ENCODE measurements at places on chromosomes 4 and X. TPM values are rescaled to one million over a fixed set of nuclear protein-coding genes. Genes with fewer than 3 reads are reported as not detected.

DNA sequence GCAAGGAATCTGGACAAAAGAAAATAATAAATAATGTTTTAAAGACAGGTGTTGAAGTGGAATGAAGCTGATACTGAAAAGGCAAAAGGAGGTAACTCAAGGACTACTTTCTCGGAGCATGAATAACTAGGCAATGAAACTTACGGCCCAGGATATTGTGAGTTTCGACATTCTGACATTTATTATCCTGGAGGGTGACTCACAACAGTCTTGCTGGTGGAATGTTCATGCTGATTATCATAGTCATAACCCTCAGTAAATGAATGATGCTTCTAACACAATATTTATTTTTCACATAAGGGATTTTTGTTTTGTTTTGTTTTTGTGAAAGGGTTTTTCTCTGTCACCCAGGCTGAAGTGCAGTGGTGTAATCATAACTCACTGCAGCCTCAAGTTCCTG is 147.0 kb upstream of the HPGD start:
- DNase-seq: no peak

The ZBTB49 gene
- total RNA-seq: 7.4 TPM

- DNase-seq: no peak
Measured at GRCh38 chrX:54208531-54208930, 25.5 kb upstream of the FAM120C start.

DNA sequence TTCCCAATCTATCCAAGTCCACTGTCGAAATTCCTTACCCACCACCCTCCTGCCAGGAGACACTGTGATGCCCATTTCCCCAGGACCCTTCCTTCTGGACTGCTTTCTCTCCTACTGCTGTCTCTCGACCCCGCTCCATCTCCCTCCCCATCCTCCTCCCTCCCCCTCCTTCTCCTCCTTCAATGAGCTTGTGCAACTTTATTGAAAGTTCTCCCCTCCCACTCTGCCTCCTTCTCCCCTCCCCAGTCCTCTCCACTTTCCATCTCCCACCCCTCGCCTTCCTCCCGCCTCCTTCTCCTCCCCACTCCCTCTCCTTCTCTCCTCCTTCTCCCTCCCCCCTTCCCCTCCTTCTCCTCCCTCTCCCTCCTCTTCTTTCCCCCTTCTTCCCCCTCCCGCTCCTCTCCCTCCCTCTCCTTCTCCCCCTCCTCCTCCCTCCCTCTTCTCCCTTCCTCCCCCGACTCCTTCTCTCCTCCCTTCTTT is 116.6 kb upstream of the FAT1 start:
- DNase-seq: no peak

The ARAP2 gene
- 82.4 TPM for total RNA-seq

The FOXR2 gene
- total RNA-seq: not detected

DNA sequence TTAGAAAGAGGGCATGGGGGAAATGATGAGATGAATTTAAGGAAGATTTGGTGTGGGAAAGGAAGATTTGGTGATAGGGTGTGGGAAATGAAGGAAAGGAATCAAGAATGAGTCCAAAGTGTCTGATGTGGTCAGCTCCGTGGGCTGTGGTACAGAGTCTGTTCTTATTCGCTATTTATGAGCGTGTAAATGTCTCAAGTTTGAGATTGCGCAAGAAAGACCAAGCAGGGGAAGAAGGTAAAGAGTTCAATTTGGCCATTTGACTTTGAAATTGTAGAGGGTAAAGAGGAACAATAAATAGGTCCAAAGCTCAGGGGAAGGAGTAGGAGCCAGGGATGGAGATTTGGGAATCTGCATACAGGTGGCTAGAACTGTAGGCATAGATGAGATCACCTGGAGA is 11.3 kb upstream of the SMS start:
- no peak for DNase-seq

The RBM46 gene
- not detected for total RNA-seq

GRCh38 chrX:53071604-53072417 is 10.4 kb upstream of the TSPYL2 start:
- DNase-seq: peak; percentile 39

GRCh38 chrX:72662020-72662747 is 51.9 kb downstream of the PHKA1 start:
- no peak for DNase-seq

DNA sequence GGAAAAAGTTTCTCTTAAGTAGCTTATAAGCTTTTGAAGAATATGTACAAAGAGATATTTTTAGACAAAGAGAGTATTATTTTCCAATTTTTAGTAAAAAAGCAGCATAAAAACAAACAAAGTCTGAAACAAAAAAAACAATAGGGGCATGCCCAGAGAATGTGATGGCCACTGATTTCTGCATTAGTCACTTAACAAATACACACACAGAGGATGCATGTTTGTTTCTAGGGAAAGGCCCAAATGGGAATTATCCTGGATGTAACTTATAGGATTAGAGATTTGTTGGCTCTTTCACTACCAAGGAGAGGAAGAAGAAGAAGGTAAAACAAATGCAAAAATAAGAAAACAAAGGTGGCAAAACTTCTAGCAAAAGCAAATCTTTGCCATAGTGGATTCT is 95.9 kb upstream of the SCOC start:
- no peak for DNase-seq

DNA sequence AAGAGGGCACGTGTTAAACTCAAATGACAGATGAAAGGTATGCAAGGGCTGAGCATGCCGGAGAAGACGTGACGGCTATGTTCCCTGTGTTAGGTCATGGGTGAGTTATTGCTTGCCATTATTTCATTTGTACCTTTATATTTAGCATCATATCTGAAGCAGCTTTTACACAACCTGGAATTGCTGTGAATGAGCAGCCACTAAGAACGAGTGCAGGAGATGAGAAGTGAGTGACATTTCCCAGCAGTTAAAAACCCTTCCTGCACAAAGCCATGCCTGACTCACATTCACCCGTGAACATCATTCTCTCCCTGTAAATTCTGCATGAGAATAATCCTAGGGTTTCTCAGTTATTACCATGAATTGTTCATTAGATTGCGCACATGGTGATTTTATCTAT is 433.2 kb upstream of the ZFP42 start:
- no peak for DNase-seq

The TRO gene
- total RNA-seq: 1.4 TPM

DNA sequence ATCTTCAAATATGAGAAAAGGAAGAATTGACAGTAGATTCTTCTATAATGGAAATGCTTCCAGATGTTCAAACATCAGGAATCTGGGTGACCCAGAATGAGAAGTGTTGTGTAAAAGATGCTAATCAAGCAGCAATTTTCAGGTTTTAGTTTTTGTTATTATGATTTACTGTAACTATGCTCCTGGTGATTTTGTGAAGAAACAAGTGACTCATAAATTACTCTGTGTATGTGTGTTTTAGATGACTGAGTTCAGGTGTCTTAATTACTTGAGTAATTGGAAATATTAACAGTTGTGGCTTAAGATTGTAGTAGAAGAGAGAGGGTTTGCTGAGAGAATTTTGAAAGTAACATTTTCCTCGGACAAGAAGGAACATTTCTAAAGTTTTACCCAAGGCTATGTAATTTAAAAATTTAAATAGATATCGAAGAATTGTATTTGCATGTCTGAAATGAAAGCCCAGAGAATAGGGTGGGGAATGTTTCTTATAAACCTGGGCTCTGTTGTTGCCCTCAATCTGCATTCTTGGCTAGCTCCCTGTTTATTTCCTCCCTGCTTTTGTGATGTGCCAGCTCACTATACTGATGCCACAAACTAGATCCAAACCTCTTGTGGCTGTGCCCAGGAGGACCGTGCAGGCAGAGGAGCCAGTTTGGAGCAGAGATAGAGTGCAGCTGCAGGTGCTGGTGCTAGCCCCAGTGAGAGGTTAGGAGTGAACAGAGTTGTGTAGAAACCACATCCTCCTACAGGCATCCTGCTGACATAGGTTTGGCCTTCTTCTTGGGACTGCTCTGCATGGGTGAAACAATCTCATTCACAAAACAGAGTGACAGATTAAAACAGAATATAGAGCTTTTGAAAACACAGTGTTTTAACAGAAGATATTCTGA is 25.4 kb upstream of the TNIP3 start:
- DNase-seq: peak; percentile 11

The MAP7D2 gene
- 0.08 TPM for total RNA-seq

- no peak for DNase-seq
Measured at GRCh38 chr4:182904211-182904761, 12.9 kb downstream of the DCTD start.

DNA sequence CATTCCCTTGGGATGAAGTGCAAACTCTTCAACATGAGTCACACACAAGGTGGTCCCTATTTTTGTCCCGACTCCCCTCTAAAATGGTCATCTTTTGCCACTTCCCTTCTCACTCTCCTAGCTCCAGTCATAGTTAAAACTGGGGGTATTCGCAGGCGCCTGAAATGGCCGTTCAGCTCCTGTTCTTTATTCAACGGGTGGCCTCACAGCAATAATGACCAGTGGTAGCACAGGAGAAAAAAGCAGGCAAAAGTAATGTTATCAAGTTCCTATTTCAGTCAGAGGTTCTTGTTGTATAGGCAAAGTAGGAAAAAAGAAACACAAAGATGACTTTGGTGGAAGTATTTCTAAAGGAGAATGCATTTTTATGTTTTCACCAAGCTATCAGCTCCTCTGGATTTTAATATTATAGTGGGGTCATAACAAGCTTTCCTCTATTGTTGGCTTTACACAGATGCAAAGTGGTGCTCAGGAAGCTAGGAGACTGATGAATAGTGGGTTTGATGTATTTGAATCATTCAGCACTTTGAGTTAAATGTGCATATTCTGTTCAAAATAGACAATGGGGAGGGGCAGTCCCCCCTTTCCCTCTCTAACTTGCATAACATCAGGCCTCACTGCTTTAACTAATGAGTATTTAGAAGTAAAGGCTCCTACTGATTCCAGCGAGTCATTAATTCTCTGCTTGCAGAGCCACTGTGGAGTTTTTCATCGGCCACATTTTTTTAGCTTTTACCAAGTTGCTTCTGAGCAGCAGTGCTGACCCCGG is 171.2 kb upstream of the NDP start:
- DNase-seq: no peak

GRCh38 chr4:124060261-124060918 is 652.1 kb downstream of the ANKRD50 start:
- DNase-seq: no peak

The AMOT gene
- 2.7 TPM for total RNA-seq

- no peak for DNase-seq
Measured at GRCh38 chr4:73406548-73406875, 2.4 kb downstream of the ALB start.

DNA sequence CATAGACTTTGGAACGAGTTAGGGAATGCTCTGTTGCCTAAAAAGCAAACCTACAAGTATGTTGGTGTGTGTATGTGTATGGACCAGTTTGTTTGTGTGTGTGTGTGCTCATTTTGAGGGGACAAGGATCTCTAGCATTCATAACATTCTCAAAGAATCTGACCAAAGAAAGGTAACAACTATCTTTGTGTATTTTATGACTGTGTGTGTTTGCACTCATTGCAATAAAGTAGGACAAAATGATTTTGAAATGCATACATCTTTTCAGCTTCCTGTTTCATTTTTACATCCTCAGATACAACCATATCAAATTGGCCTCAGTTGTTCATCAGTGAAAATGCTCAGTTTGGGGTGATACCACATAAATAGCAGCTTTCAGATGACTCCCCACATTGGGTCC is 8.3 kb upstream of the XK start:
- no peak for DNase-seq

- no peak for DNase-seq
Measured at GRCh38 chrX:23554304-23554703, 113.0 kb upstream of the PRDX4 start.

The BEND2 gene
- 11.9 TPM for total RNA-seq

The AADAT gene
- not detected for total RNA-seq

DNA sequence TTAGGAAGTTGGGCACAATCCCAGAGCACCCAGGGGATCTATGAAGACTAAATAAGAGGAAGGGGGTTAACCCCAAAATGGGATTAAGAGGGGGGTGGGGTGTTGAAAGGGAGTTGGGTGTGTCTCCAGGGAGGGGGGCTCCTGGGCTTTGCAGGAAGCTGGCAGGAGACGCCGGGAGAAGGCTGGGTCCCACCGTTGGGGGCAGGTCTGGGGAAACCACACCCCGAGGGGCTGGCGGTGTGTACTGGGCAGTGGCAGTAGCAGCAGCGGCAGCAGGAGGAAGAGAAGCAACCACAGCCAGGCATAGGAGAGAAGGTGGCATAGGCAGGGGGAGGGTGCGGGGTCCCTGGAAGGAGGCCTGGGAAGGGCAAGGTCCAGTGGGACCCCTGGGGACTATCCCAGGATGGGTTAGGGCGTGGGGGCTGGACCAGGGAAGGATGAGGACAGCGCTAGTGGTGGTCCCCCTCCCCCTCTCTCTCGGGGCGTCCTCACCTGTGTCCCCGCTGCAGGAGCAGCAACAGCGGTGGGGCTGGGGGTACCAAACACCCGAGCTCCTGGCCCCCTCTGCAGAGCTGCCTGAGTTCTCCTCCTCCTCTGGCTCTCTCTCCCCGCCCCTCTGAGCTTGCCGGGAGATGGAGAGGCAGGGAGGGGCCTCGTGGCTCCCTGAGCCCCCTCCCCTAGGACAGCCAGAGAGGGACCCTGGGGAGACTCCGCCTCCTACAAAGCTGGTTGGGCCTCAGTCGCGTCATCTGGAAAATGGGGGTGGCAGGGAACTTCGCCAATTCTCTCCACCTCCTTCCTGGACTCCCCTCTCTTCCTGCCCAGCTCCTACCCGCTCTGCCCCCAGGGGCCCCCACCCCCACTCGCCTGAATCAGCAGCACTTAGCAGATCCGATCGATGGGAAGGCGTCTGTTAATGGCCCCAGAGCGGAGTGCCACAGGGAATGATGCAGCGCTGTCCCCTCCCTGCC is at the start of gene KCND1:
TSS of gene KCND1 (minus strand) at position 596 of the 971 bp plus-strand sequence. CDS start 1,573 bp downstream, outside the sequence.
- DNase-seq: no peak

Measured in T-helper 17 cell (primary cell).